ENCODE measurements at places on chromosomes 12 and 14. TPM values are rescaled to one million over a fixed set of nuclear protein-coding genes. Genes with fewer than 3 reads are reported as not detected.

GRCh38 chr12:1740161-1740948, 49.5 kb downstream of the ADIPOR2 start:
- H3K4me1 ChIP-seq, result peaks cover 43% of the 10 kb centered on the region
- DNase-seq, result no peak
- H3K36me3 ChIP-seq, result peaks cover 6% of the 10 kb centered on the region
- no peaks in the 10 kb centered on the region for H3K27me3 ChIP-seq

DNA sequence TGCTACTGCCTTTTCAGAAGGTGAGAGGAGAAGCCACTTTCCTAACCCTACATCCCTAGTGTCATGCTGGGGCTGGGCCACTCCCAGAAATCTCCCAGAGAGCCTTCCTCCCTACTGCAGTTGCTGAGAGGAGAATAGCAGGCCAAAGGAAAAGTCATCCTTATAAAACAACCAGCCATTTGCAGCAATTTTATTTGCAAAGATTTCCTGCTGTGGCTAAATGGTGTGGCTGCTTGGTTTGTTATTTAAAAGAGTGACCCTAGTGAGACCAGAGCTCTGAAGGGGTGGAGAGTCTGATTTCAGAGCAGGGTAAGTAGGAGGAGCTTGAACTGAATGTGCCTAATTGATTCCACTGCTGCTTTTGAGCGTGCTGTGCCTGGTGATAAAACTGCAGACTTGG, 232.0 kb downstream of the GRIN2B start:
- peaks cover 16% of the 10 kb centered on the region for H3K27me3 ChIP-seq
- no peak overlapping the region for H3K4me3 ChIP-seq
- H3K27ac ChIP-seq, result no peak overlapping the region
- no peak for DNase-seq

- peaks cover 10% of the 10 kb centered on the region for H3K27me3 ChIP-seq
- no peak for DNase-seq
- H3K27ac ChIP-seq, result no peak overlapping the region
- no peaks in the 10 kb centered on the region for H3K36me3 ChIP-seq
- H3K4me3 ChIP-seq, result no peak overlapping the region
Measured at GRCh38 chr14:104084251-104085002, 1.1 kb upstream of the ASPG start.

DNA sequence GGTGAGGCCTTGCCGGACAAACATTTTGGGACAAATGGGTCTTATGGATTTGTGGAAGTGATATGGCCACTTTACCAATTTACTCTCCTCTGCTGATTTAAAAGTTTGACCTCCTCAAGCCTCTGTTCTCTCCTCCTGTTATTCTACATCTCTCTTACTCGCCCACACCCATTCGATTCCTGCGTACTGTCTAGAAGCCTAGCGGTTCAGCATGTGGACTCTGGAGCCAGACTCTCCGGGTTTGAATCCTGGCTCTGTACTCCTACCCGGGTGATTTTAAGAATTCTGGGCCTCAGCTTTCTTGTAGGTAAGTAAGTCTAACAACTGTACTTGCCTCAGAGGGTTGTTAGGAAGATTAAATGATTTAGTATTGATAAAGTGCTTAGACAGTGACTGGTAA, 168.6 kb upstream of the IFNG-AS1 start:
- no peaks in the 10 kb centered on the region for H3K4me1 ChIP-seq
- H3K27ac ChIP-seq, result no peak overlapping the region
- H3K36me3 ChIP-seq, result no peaks in the 10 kb centered on the region
- no peak overlapping the region for H3K4me3 ChIP-seq
- DNase-seq, result no peak
- H3K27me3 ChIP-seq, result no peaks in the 10 kb centered on the region

GRCh38 chr12:53579545-53579955, 46.6 kb downstream of the ATF7 start:
- no peak overlapping the region for H3K27ac ChIP-seq
- DNase-seq, result no peak
- H3K36me3 ChIP-seq, result peaks cover 20% of the 10 kb centered on the region
- H3K4me1 ChIP-seq, result peaks cover 30% of the 10 kb centered on the region
- no peak overlapping the region for H3K4me3 ChIP-seq
- no peaks in the 10 kb centered on the region for H3K27me3 ChIP-seq

DNA sequence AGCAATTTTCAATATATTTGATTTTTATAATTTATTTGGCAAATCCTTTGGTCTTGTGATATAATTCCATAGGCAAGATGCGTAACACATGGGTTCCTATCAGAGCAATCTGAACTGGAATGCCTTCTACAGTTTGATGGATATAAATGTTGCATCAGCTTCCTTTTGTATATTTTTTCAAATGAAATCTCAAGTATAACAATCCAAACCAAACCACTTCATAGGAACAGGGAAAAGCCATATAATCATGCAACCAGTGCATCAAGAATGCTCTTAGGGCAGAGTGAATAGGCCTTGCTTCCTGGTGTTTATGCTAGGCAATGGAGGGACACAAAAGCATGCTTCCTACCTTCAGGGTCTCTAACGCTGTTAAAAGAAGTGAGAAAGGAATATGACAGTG, 34.5 kb downstream of the EFCAB11 start:
- H3K4me3 ChIP-seq, result no peak overlapping the region
- no peak for DNase-seq
- H3K27ac ChIP-seq, result no peak overlapping the region
- H3K36me3 ChIP-seq, result no peaks in the 10 kb centered on the region
- H3K4me1 ChIP-seq, result peaks cover 1% of the 10 kb centered on the region
- peaks cover 3% of the 10 kb centered on the region for H3K27me3 ChIP-seq

- H3K27me3 ChIP-seq, result peaks cover 9% of the 10 kb centered on the region
- no peak for DNase-seq
- H3K4me1 ChIP-seq, result no peaks in the 10 kb centered on the region
- H3K27ac ChIP-seq, result no peak overlapping the region
- no peaks in the 10 kb centered on the region for H3K36me3 ChIP-seq
Measured at GRCh38 chr12:115762936-115763335, 514.6 kb downstream of the MED13L start.

GRCh38 chr12:128698301-128698972, 125.3 kb downstream of the SLC15A4 start:
- H3K27me3 ChIP-seq, result peaks cover 3% of the 10 kb centered on the region
- H3K4me1 ChIP-seq, result no peaks in the 10 kb centered on the region
- H3K4me3 ChIP-seq, result no peak overlapping the region
- H3K27ac ChIP-seq, result no peak overlapping the region

GRCh38 chr14:34776611-34777010, 62.2 kb upstream of the CFL2 start:
- H3K36me3 ChIP-seq, result peaks cover 56% of the 10 kb centered on the region

DNA sequence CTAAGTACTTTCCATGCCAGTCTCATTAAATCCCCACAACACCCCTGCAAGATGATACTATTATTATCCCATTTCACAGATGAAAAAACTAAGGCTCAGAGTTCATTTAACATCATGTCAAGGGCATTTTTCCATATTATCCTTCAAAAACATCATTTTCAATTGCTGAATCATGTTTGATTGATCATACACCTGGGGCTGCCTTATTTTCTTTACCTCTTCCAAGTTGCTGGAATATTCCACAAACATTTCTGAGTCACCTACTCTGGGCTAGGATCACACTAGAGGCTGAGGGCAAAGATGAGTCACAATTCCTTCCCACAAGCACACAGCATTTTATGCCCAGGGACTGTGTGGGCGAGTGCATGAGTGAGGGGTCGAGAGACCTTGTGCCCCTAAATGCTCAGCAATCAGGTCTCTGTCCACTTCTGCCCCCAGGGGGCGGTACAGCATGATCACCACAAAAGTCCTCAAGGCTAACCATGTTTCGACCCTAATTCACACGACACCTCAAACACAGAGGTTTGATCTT, 14.1 kb upstream of the TMEM119 start:
- peaks cover 11% of the 10 kb centered on the region for H3K36me3 ChIP-seq
- H3K4me1 ChIP-seq, result peaks cover 19% of the 10 kb centered on the region
- H3K27ac ChIP-seq, result no peak overlapping the region
- H3K27me3 ChIP-seq, result no peaks in the 10 kb centered on the region
- no peak overlapping the region for H3K4me3 ChIP-seq

GRCh38 chr12:62689042-62689839, 222.6 kb downstream of the MON2 start:
- H3K36me3 ChIP-seq, result no peaks in the 10 kb centered on the region
- H3K27ac ChIP-seq, result no peak overlapping the region
- no peak for DNase-seq
- H3K4me3 ChIP-seq, result no peak overlapping the region
- no peaks in the 10 kb centered on the region for H3K4me1 ChIP-seq
- H3K27me3 ChIP-seq, result no peaks in the 10 kb centered on the region

DNA sequence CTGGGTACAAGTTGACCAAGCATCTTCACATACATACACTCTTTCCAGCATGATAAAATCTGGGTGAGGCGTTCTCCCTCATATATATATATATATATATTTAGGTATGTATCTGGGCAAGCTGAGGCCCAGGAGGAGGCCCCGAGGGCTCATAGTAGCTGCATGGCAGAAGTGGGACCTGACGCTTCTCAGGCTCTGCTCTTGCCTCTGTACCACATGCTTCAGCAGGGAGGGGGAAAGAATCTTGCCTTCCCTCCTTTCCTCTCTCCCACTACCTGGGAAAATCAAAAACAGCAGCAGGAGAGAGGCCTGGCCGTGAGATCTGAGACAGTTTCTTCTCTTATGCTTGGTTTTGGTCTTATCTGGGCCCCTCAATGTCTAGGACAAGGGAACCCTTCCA, 9.2 kb downstream of the PPP1R1A start:
- no peaks in the 10 kb centered on the region for H3K4me1 ChIP-seq
- H3K4me3 ChIP-seq, result no peak overlapping the region
- H3K36me3 ChIP-seq, result peaks cover 7% of the 10 kb centered on the region
- no peaks in the 10 kb centered on the region for H3K27me3 ChIP-seq
- H3K27ac ChIP-seq, result no peak overlapping the region

DNA sequence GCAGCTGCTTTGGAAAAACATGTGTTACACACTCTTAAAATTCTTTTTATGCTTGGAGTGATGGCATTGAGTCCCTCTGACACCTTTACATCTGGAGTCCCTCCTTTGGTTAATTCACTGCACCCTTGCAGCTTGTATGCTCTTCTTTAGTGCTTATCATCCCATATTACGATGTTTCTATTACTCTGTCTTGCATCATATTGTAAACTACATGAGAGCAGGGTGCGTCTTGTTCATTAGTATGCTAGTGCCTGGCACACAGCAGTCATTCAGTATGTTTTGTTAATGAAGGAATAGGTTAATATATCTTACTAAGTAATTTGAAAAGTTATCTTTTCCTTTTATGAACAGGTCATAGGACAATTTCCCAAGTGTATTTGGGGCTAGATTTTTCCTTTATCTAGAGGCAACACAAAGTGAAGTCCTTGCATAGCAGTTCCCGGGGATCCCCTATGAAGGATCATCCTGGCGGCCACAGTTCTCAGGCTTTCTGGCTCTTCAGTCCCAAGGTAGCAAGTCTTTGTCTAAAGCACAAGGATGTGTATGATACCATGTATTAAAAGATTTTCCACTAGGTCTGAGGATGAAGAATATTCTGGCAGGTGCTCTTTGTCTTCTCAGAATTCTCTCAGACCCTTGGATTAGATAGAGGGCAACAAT, 363.8 kb downstream of the FUT8 start:
- no peaks in the 10 kb centered on the region for H3K36me3 ChIP-seq
- no peak overlapping the region for H3K4me3 ChIP-seq
- H3K4me1 ChIP-seq, result no peaks in the 10 kb centered on the region
- DNase-seq, result no peak
- H3K27me3 ChIP-seq, result no peaks in the 10 kb centered on the region
- no peak overlapping the region for H3K27ac ChIP-seq

DNA sequence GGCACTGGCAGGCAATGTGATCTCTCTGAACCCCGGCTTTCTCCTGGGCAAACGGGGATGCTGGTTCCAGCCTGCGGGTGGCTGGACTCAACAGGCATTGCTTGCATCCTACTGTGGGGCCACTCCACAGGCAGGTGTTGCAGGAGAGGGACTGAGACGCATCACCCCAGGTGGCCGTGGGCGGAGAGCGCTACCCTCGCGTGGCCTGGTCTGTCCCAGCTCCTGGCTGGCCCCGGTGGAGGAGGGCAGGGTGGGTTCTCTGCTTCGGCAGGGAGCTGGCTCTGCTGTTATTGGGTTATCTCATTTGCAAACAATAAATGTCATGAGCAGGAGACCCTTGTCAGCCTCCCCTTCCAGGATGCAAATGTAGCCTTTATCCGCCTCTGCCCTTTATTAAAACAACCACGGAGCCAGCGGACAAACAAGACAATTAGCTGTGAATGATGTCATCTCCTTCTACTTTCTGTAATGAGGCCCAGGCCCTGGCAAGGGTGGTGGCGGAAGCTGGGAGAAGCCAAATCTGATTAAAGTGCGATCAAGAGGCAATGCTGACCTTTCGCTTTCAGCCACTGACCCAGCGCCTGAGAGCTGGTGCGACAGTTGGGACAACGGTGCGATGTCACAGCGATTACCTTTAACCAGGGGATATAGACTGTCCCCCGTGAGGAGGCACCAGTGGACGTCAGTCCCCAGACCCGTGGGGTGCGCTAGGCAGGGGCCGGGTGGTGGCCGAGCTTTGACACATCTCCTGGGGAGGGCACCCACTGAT, 161.8 kb downstream of the KIF26A start:
- no peaks in the 10 kb centered on the region for H3K4me1 ChIP-seq
- H3K4me3 ChIP-seq, result no peak overlapping the region
- DNase-seq, result no peak
- H3K36me3 ChIP-seq, result no peaks in the 10 kb centered on the region
- H3K27ac ChIP-seq, result no peak overlapping the region

DNA sequence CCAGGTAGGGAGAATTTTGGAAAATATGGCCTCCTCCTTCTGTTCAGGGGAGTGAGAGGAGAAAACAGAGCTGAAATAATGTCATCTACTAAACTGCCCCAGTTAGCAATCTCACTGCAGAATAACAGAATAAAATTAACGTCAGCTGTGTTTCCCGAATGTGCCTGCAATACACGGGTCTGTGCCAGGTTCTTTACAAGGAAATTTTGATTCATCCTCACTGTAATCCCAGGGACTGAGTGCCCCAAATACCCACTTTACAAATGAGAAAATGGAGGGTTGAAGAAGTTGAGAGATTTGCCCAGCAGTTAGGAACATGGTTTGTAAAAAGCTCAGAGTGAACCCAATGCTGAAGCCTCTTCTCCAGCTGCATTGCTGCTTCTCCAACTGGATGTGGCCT, 21.3 kb upstream of the SERPINA6 start:
- H3K27me3 ChIP-seq, result peaks cover 2% of the 10 kb centered on the region
- peak overlapping the region; percentile 38 for H3K4me3 ChIP-seq
- peak overlapping the region; percentile 93 for H3K27ac ChIP-seq
- H3K36me3 ChIP-seq, result peaks cover 40% of the 10 kb centered on the region

GRCh38 chr12:11771895-11772502, 122.5 kb downstream of the ETV6 start:
- peaks cover 92% of the 10 kb centered on the region for H3K4me1 ChIP-seq
- DNase-seq, result no peak
- peaks cover 51% of the 10 kb centered on the region for H3K36me3 ChIP-seq
- no peaks in the 10 kb centered on the region for H3K27me3 ChIP-seq

SLC5A8 gene
- not detected for total RNA-seq

GPRC5D gene
- total RNA-seq, result not detected

LTB4R2 gene
- total RNA-seq, result 7.5 TPM

Measured in activated CD4-positive, alpha-beta T cell treated with anti-CD3 and anti-CD28 coated beads for 36 hours (primary cell).